ENCODE measurements at places on chromosomes 5 and 9.

GRCh38 chr9:134501761-134502265, 139.8 kb upstream of the COL5A1 start:
- peak; percentile 70 for DNase-seq

DNA sequence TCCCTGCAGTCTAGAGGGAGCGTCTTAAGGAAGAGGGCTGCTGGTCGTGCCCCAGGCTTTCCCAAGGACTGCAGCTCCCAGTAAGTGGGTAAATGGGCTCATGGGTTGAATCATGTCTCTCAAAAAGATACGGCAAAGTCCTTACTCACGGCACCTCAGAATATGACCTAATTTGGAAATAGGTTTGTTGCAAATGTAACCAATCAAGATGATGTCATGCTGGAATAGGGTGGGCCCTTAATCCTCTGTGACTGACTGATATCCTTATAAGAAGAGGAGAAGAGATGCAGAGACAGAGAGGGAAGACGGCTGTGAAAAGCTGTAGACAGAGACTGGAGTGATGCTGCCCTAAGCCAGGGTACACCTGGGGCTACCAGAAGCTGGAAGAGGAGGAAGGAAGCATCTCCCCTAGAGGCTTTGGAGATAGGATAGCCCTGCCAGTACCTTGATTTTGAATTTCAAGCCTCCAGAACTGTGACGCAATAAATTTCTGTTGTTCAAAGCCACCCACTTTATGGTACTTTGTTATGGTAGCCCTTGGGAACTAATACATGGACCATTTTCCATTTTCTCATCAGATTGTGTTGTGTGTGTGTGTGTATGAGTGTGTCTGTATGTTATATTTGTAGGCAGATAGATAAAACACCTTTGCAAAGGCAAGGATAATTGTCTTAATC, 15.0 kb downstream of the GALNT10 start:
- no peak for DNase-seq

GRCh38 chr5:123752552-123753179, 240.7 kb downstream of the CSNK1G3 start:
- no peak for DNase-seq

GRCh38 chr5:83401775-83402174, 69.8 kb upstream of the VCAN start:
- no peak for DNase-seq

- no peak for DNase-seq
Measured at GRCh38 chr9:2303056-2303455, 287.9 kb downstream of the SMARCA2 start.

- DNase-seq, result no peak
Measured at GRCh38 chr5:125298746-125299379, 552.4 kb upstream of the ZNF608 start.

DNA sequence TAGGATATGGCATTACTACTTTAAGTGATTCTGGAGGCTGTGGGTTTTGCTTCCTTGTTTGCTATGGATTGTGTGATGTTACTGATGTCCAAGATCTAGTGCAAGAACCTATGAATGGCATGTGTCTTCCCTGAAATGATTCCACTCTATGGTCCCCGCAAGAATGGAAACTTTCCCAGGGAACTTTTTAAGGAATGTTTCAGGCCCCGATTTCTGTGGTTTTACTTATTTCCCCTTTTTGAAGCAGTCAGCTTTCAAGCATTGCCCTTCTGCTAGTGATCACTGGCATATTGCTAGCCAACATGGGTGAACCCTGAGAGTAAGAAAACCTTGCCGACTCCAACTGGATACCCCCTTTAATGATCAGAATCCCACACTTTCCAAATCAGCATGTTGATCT, 26.6 kb upstream of the CD180 start:
- no peak for DNase-seq

GRCh38 chr5:178274781-178275537, 42.4 kb upstream of the PHYKPL start:
- DNase-seq, result no peak

GRCh38 chr9:90142580-90142979, 500.0 kb downstream of the DIRAS2 start:
- DNase-seq, result peak; percentile 44

GRCh38 chr9:6819112-6819511, 61.3 kb downstream of the KDM4C start:
- DNase-seq, result no peak

DNA sequence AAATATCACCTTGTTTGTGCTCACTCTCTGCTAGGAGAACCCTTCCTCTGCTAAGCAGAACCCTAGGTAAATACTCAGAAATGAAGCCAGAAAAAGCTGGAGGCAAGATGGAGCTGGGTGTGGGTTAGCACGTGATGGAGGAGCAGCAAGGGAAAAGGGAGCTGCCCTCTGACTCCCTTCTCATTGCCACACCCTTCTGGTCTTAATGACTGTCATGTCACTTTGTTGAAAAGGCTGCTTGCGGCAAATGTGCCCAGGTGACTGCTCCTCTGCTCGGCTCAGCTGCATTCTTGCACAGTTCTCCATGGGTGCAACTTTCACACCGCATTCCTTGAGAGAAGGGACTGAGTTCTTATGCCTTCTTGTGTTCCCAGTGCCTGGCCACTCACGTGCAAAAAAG, 36.4 kb upstream of the TBC1D2 start:
- DNase-seq, result no peak

GRCh38 chr5:114822863-114823262, 346.8 kb downstream of the TRIM36 start:
- no peak for DNase-seq

- DNase-seq, result no peak
Measured at GRCh38 chr9:86257391-86257790, 2.1 kb downstream of the C9orf153 start.

- DNase-seq, result no peak
Measured at GRCh38 chr5:154933537-154933936, 4.5 kb downstream of the GEMIN5 start.
